ENCODE measurements at places on chromosomes 12 and 14.

DNA sequence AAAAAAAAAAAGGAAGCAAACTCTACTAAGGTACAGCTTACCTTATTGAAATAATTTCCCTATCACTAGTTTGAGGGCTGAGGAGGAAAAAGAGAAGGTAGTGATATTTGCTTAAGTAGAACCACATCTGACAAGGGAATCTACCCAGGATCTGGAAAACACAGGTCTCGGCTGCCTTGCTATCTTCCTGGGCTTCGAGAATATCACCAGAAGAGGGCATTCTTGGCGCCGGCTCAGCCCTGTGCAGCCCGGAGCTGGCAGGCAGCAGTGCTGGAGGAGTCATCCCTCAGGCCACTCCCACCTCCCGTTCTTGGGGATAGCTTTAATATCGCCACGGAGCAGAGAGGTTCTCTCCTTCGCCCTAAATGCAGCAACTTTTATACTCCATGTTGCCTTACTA lies 1181.2 kb downstream of the VRK1 start:
- DNase-seq, result peak; percentile 49

DNA sequence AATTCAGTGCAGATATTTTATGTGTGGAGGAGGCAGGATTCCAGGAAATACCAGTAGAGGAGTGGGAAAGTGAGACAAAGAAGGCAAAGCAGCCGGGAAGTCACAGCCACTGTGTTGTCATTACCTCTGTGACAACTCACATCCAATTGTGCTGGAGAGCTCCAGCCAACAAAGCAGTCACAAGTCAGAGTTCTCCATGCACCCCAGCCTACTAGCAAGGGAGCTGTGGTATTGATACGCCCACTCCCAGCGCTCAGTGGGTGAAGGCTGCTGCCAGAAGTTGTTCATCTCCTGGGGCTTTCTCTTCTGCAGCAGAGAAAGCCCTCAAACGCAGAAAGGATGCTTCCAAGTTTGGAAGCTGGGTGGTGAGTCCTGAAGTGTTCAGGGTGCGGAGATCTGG lies 93.9 kb downstream of the DICER1 start:
- no peak for DNase-seq

GRCh38 chr14:25444381-25444780 lies 394.4 kb upstream of the STXBP6 start:
- DNase-seq, result no peak

DNA sequence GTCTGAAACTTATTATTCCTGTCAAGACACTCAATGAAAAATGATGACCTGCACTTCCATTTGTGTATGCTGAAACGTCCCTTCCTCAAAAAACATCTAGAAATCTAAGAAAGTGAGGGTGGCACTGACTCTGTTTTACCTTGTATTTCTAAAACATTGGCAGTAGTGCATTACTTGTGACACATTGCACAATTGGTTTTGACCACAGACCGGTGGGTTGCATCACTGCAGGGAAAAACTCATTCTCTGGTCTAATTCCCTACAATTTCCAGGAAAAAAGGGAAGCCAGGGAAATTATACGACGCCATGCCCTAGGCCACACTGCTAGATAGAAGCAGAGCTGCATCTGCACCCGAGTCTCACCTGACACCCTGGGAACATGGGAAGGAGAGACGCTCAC lies 156.7 kb downstream of the NTF3 start:
- no peak for DNase-seq

GRCh38 chr14:92199763-92200162 lies 78.0 kb downstream of the CPSF2 start:
- no peak for DNase-seq

- no peak for DNase-seq
These were observed 63.5 kb downstream of the SLC38A1 start for GRCh38 chr12:46205294-46205693.

- DNase-seq, result no peak
These were observed 220.7 kb downstream of the EGLN3 start for GRCh38 chr14:33730156-33730555.

- no peak for DNase-seq
These were observed 55.5 kb downstream of the ZNF664 start for GRCh38 chr12:124028555-124028925.

DNA sequence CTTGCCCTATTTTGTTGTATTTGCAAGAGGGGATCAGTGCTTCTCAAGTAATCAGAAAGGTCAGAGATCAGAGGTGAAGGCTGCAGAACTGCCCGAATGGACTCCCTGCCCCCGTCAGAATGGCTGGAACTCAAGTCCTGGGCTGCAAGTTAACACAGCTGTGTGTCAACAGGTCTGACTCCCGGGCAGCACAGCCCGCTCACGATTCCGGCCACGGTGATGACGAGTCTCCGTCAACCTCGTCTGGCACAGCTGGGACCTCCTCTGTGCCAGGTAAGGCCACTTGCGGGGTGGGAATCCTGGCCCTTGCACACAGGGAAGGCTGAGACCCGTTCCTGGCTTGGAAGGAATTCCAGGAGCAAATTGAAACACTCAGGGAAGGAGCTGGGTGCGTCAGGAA lies 13.4 kb downstream of the DCAF4 start:
- no peak for DNase-seq

DNA sequence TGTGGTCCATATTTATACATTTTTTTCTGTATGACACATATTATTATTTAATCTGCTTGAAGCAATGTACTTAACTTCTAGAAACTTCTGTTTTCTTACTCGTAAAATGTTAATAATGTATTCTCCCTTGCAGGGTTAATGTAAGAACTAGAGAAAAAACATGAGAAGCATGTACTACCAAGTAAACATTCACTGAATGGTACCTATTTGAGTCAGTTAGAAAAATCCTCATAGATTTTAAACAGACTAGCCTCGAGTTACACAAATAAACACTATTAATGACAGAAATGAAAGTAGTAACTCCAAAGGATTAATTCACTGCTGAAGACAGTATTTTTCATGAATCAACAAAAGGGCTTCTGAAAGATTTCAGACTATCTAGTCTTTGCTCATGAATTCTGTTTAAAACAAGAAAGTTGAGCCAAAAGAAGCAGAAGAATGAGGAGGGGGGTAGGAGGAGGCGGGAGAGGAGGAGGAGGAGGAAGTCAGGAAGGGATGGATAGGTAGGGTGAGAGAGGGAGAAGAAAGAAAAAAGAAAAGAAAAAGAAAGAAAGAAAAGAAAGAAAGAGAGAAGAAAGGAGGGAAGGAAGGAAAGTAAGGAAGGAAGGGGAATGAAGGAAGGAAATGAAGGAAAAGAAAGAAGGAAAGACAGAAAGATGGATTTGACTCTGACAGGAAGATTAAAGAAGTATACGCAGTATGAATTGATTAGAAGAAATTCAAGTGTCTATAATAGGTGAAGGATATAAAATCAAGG lies 68.2 kb upstream of the CCDC91 start:
- DNase-seq, result no peak

GRCh38 chr12:110505332-110505731 lies 3.2 kb downstream of the RAD9B start:
- no peak for DNase-seq

DNA sequence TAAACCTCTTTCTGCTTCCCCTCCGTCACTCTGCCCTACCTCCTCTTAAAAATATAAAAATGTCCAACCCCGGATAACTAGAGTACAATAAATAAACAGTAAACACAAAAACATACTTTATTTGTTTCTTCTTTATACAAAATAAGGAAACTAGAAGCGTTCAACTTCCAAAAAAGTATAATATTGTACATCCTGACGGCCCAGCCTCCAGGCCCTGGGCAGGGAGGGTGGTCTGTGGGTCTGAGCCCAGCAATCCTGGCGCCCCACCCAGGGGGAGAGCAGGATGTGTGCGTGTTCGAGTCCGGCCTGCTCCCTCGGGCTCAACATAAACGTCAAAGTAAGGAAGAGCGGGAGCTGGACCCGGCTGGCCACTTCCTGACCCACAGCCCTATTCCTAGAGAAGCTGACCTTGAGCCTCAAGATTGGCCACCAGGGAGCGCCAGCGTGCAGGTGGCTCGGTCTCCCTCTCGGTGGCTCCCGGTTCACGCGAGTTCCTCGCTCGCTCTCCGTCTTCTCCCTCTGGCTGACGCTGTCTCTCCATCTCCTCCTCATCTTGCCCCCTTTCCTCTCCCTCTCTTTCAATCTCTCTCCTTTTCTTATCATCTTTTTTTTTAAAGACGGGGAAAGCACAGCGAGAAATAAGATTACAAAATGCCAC lies 9.4 kb downstream of the LHX5 start:
- peak; percentile 60 for DNase-seq

DNA sequence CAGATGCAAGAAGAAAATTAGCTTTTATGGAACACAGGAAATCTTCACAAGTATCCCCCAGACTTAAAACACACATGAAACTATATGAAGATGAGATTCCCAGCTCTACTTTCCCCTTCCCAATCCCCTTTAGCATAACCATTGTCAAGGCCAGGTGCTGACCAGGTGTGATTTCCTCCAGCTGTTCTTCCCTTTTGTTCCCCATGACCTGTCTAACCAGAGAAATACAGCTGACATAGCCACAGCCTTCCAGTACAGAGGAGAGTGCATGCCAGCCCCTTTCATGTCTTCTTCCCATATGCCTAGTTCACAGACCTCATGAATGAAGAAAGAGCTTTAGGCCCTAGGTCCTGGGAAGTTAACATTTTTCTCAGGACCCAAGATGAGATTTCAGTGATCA lies 43.5 kb upstream of the FKBP4 start:
- no peak for DNase-seq
